ENCODE measurements at places on chromosomes 1 and 21. TPM values are rescaled to one million over a fixed set of nuclear protein-coding genes. Genes with fewer than 3 reads are reported as not detected.

GIPC2 gene
- 1.5 TPM for total RNA-seq

TNFRSF18 gene
- not detected for total RNA-seq

DNA sequence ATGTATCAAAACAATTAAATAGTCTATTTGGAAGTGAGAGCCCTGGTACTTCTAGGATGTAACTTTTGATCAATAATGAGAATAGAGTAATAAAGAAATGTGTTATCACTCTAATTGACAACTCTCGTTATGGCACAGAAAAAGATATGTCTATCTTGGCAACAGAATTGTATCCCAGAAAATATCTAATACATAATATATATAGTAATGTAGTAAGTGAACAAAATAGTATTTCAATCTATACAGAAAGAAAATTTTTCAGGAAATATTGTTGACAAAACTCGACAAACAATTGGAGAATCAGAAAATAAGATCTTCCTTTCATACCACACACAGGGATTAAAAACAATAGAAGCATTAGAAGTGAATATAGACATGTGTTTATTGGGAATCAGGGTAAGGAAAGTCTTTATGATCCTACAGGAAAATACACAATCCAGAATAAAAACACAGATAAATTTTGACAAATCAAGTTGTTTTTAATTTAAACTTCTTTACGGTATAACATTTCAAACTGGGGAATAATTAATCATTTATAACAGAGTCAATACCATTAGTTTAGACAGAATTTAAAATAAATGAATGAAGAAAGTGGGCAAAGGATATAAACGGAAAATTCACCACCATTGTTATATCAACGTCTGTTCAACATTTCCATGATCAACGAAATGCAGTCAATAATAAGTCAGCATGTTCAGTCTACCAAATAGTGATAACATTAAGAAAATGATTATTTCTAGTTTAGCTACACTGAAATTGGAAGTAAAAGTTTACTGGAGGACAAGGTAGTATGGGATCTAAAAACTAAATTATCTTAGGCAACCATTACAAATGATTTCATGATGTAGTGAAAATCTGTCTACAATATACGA, 1526.5 kb upstream of the TPTE start:
- DNase-seq = no peak

DNA sequence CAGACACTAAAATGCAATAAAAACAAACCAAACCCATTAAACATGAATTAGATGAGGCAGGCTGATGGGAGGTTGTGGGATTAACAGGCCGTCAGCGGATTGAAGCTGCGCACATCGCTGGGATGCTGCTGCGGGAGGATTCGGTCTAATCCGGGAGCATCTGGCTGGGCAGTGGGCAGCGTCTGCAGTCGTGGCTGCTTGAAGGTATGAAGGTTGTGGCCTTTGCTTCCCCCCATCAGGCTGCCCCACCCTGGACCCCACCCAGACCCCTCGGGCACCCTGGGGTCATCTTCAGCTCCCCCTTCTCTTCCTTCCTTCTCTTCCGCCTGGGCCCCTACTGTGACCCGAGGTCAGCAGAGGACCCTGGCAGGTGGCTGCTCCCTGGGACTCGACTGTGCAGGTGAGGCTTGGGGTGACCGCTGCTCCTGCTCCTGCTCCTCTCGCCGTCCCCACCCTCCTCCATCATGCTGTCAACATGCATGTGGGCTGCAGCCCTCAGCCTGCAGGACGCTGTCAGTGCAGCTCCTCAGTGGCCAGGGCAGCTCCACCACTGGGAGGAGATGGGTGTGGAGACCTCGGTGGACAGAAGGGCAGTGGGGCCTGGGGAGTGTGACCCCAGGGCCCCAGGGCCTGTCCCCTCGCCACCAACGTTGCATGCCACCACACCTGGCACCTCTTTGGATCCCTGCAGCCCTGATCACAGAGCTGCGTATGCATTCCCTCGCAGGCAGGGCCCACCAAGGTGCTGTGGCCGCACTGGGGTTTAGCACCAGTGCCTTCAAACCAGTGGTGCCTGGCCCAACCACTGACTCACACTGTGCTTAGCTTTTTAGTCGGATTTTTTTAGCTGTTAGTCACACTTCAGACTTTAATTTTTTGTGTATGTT, 112.2 kb upstream of the COL6A1 start:
- DNase-seq = peak; percentile 72

DNA sequence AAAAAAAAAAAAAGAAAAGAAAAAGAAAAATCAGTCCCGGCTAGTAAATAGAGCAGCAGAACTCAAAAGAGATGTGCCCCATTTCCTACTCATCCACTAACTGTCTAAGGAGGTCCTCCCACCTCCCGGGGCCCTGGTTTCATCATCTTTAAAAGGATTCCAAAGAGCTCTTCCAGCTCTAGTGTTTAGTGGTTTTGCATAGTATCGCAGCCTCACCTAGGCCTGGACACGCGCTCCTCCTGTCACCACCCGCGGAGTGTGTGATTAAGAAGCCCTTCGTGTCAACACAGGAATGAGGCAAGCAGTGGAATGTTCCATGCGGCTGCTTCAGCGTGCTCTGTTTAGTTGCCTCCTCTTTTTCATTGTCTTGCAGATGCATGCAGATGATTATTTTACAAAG, 49.0 kb downstream of the LBR start:
- DNase-seq = peak; percentile 11

GRCh38 chr1:111515291-111516004, 12.0 kb upstream of the ADORA3 start:
- peak; percentile 14 for DNase-seq

GRCh38 chr1:115701090-115701489, 59.3 kb downstream of the VANGL1 start:
- no peak for DNase-seq

- peak; percentile 44 for DNase-seq
These were observed 105.9 kb upstream of the C21orf91 start for GRCh38 chr21:17925000-17925610.

Measured in LHCN-M2 (cell line).